Activated CD4-positive, alpha-beta T cell treated with anti-CD3 and anti-CD28 coated beads for 4 hours (primary cell): ENCODE measurements at places on chromosomes 7 and 10.

GRCh38 chr10:100065084-100065660 is 16.5 kb downstream of the CPN1 start:
- DNase-seq = no peak

- DNase-seq = no peak
Measured at GRCh38 chr10:113341138-113341537, 211.7 kb upstream of the HABP2 start.

DNA sequence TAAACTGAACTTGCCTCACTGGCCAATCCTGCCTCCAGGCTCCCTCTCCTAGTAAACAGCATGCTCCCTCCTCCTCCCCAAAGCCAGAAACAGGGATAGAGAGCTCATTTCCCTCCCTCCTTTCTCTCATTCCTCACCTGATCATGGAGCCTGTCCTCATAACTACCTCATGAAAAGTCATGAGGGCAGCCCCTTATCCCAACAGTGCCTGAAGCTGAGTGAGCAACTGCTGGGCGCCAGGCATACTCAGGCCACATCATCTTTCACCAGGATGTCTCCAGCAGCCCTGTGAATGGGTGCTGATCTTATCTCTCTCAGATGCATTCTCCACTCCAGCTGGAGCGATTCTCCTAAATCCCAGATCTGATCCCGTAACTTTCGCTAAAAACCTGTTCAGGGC is 307.2 kb downstream of the PRPF18 start:
- DNase-seq = no peak

GRCh38 chr7:30740417-30741181 is 11.3 kb upstream of the INMT start:
- DNase-seq = peak; percentile 62

- DNase-seq = no peak
Measured at GRCh38 chr10:29671228-29671780, 36.5 kb upstream of the SVIL start.

DNA sequence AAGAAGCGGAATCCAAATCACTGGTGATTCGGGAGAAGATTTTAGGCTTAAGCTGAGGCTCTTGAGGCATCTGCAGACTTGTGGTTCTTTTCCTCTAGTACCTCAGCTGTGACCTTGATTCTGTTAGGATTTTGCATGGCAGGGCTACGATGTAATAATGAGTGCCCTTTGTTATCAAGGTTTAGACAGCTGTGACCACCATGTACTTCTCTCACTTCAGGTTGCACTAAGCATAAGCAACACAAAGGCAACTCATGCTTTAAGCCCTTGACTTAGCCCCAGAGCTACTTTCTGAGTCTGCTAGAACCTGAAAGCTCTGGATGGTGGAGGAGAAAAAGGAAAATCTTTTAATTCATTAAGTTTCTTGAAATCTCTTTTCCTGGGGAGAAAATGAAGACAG is 1052.3 kb upstream of the PHF14 start:
- DNase-seq = no peak

- no peak for DNase-seq
Measured at GRCh38 chr7:74403521-74404387, 50.0 kb upstream of the GTF2IRD1 start.

DNA sequence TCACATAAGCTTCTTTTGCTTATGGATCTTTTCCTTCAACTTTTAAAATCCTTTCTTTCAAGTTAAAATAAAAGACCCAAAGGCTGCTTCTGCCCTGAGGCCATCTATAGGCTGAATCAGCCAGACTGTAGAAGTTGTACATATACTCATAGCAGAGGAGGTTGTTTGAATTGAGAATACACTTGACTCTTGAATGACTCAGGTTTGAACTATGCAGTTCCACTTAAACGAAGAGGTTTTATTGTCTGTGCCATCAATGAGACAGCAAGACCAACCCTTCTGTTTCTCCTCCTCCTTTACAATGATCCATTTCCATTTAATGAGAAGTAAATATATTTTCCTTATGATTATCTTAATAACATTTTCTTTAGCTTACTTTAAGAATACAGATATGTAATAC is 5.8 kb downstream of the ZNF365 start:
- no peak for DNase-seq

GRCh38 chr10:74932648-74933047 is 106.2 kb downstream of the KAT6B start:
- no peak for DNase-seq

DNA sequence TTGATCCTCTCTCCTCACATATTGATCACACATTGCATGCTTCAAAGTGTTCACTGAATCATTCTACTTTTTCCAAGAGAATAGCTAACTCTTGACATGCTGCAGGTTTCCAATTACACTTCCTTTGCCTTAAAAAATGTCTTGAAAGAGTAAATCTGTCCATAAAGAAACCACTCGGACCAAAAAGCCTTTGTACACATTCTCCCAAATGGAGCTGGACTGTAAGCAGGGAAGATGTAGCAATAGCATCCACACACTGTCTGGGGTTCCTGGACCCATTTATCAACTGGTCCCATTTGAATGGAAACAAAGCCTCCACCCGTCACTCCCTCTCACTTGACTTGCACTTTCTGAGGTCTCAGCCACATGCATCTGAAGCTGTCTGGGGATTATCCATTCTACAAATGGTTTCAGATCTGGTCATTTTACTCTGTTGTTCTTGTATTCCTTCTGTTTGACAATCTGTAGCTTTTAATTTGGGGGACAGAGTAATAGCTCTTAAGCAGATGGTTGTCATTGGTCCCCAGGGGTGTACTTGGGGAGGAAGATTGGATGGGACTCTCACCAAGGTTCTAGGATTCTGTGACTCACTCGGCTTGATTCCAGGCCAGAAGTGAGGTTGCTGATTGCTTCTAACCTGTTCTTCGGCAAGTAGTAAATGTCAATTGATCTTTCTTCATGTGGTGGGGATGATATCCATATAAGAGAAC is 203.5 kb downstream of the HIBADH start:
- no peak for DNase-seq

DNA sequence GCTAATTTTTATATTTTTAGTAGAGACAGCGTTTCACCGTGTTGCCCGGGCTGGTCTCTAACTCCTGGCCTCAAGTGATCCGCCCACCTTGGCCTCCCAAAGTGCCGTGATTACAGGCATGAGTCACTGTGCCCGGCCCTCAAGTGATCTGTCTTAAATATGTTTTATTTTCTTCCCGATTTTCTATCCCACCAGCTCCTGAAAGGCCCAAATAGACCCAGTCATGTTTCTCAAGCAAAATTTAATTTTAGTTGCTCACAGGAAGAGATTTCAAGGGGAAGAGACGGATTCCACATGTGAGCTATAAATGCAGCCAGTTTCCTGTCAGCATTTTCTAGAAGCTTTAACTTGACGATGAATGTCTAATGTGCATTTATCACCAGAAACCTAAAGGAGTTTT is 12.0 kb downstream of the DENND10 start:
- no peak for DNase-seq

- no peak for DNase-seq
Measured at GRCh38 chr7:97446361-97446760, 285.5 kb upstream of the TAC1 start.

GRCh38 chr7:157996359-157997079 is 591.1 kb downstream of the PTPRN2 start:
- no peak for DNase-seq

- DNase-seq = peak; percentile 87
Measured at GRCh38 chr7:100478958-100479660, at the start of gene TSC22D4. Gene TSC22D4 (minus strand): TSS chr7:100479214. CDS start chr7:100478038, 1,176 bp downstream.

DNA sequence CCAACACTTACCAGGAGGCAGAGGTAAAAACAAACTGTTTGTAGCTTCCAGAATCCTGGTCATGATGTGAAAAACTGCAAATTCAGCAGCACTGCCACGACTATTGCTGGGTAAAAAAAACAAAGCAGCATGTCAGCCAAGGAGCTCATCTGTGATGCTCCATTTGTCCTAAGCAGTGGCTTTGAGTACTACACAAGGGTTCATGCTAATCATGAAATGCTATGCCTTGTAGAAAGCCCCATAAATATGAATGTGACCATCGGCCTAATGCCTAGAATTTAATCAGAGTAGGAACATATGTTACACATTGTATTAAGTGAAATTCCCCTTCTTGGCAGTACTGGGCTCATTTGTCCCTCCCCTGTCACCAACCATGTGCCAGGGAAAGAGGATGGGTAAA is 95.4 kb downstream of the GSAP start:
- DNase-seq = no peak

GRCh38 chr10:105383978-105384377 is 742.9 kb downstream of the SORCS3 start:
- DNase-seq = no peak

DNA sequence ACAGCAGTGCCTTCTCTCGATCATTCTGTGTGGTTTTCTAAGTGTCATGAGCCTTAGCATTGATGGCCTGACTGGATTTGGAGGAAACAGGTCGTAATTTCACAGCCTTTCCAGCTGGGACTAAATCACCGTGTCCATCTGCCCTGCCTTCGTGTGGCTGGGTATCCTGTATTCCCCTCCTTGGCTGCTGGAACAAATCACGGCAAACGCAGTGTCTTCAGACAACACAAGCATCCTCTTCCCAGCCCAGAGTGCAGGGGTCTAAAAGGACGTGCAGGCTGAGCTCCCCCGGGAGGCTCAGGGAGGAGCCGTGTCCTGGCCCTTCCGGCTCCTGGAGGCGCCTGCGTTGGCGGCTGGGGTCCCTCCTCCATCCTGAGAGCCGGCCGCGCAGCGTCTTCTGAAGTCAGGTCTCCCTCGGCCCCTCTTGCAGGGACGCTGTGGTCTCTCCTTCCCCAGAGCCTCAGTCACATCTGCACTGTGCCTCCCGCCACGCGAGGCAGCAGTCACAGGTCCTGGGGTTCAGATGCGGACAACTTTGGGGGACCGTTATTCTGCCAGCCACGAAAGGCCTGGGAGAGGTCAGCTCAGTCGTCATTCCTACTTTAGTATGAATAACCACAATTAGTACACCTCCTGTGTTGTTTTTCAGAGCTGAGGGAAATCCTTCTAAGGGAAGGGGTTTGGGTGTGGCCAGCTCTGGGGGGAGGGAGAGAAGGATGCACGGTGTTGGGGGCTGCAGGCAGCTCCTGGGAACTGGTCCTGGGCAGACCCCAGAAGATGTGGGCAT is 41.1 kb downstream of the FAM20C start:
- DNase-seq = no peak

DNA sequence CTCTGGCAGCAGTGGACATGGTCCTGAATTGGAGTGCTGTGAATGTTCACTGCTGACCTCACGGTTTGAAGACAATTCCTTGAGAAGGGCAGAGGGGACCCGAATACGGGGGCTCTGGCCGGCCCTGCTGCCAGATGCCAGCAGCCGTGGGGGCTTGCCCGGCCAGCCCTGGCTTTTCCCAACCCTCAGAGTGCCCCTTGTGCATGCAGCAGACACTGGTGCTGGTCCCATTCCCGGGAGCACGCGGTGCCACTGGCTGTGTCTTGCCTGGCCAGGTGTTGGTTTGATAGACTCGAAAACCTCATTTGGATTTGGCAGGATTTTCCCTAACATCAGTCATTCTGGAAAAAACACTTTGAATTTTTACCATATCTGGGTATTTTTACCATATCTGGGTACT is 49.1 kb downstream of the LHPP start:
- DNase-seq = no peak

GRCh38 chr10:73054286-73054685 is 42.4 kb downstream of the P4HA1 start:
- DNase-seq = no peak

DNA sequence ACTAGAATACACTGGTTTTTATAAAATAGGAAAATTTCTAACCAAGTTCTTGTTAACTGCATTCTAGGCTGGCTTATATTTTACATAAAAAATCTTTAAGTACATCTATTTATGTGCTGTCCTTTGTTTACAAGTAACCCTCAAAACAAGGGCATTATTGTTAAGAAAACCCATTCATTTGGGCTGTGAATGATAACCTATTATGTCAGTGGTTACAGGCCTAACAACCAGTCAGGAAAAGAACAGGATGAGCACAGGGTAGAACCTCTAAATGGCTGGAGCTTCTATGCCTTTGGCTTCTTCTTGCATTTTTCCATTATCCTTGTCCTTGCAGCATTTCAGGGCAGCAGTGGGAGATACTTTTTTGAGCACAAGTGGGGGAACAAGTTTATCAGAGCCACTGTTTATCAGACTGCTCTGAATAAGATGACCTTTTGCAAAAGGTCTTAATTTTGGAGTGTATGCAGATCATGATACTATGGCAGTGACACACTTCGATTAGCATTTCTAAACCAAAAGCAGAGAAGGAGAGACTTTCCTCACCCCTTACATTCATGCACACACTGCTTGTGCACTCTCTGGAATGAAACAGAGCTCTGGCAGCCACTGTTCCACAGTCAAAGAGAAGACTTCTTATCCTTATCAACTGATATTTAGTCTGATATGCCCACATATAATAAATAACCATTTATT is 10.9 kb downstream of the GPR37 start:
- no peak for DNase-seq

DNA sequence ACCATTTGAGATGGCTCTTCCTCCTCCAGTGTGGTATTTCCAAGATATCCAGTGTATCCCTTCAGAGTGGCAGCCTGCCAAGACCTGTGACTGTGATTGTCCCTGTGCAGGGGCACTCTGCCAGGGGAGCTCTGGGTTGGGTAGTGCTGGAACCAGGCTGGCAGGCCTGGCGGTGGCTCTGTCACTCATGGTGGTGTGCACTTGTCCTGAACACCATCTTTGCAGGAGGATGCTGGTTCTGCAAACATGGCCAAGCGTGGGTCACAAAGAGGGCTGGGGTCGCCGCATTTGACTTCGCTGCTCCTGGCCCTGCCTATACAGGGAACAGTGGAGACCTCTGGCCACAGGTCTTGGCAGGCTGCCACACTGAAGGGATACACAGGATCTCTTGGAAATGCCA is 205.2 kb downstream of the PRPF18 start:
- no peak for DNase-seq

- no peak for DNase-seq
Measured at GRCh38 chr10:121608469-121609190, 10.4 kb upstream of the FGFR2 start.

- DNase-seq = peak; percentile 22
Measured at GRCh38 chr7:95476904-95477594, 8.7 kb upstream of the ASB4 start.

- DNase-seq = no peak
Measured at GRCh38 chr10:17412323-17412722, 42.1 kb downstream of the ST8SIA6 start.

DNA sequence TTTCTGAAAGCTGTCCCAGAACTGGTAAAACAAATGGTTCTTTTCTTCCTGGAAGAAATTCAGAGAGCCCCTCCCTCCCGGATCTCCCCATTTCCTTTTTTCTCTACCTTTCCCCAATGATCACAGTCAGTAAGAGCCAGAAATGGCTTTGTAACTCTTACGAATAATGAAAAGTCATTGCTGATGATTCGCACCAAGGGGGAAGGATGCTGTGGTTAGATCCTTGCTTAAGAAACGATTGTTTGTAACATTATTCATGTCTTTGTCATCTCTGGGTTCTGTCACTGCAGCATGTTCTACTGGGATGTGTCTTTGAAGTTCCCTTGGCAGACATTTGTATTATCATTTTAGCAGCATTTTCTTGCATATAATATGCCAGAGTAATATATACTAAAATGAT is 138.9 kb downstream of the CACNB2 start:
- no peak for DNase-seq

- no peak for DNase-seq
Measured at GRCh38 chr10:124378881-124379471, 39.7 kb downstream of the OAT start.
